ENCODE measurements at places on chromosomes 7 and 10.
A peak's percentile ranks its signal among the peaks of the same experiment; 100 is the strongest.

- DNase-seq, result no peak
Observed at GRCh38 chr7:140691376-140692045, 5.0 kb upstream of the NDUFB2 start.

GRCh38 chr7:130919316-130920103, 185.5 kb upstream of the KLF14 start:
- DNase-seq, result no peak

- DNase-seq, result no peak
Observed at GRCh38 chr7:138465046-138465445, 5.0 kb downstream of the TRIM24 start.

GRCh38 chr10:116732573-116732972, 9.8 kb downstream of the HSPA12A start:
- no peak for DNase-seq

GRCh38 chr7:131242123-131242650, 85.5 kb upstream of the MKLN1 start:
- DNase-seq, result no peak

DNA sequence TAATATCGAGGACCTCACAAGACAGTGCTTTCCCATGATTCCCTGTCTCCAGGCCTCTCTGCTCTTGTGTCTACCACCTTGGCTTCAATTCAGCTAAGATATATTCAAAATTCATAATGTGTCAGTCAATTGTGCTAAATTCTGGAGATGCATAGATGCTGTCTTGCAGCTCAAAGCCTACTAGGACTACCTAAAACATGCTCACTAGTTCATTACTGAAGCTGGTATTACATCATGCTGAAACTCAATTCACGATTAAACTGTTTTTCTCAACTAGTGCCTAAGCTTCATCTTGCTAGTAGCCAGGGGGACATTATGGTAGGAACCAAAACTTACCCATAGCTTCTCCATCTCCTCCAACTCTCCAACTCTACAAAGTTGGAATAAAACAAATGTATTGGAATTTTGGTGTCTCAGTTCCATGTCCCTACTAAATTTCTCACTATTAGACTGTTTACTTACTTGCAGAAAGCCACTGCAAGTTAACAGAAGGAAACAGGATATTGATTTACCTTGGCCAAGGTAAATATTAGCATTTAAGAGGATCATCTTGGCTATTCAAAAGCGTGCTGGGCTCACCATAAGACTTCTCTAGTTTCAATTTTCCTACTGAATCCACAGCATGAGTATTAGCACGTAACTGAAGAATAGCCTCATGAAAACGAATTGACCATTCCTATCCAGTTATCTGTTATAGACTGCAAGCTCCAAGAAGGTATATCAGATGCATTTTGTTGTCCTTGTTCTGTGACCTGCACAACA, 53.6 kb downstream of the CREB3L2 start:
- DNase-seq, result no peak

- DNase-seq, result peak; percentile 3
Observed at GRCh38 chr7:52719677-52720076, 315.8 kb upstream of the POM121L12 start.

GRCh38 chr10:59880971-59881510, 25.3 kb downstream of the CCDC6 start:
- DNase-seq, result no peak

DNA sequence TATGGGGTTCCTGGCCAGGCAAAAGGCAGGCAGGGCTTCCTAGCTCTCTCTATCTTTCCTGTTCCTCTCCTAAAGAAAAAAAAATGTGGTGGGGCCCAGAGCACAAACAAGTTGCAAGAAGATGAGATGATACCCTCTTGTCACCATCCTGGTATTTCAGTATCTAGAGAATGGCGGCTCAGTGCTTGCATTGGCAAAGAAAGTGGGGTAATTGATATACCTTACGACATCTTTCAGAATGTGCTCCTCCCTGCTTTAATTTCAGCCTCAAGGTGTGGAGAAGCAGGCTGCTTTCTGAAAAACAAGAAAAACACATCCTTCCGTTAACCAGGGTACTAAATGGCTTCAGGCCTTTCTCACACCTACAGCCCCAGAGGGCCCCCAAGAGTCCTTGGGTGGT, 34.5 kb upstream of the CUX1 start:
- DNase-seq, result no peak

DNA sequence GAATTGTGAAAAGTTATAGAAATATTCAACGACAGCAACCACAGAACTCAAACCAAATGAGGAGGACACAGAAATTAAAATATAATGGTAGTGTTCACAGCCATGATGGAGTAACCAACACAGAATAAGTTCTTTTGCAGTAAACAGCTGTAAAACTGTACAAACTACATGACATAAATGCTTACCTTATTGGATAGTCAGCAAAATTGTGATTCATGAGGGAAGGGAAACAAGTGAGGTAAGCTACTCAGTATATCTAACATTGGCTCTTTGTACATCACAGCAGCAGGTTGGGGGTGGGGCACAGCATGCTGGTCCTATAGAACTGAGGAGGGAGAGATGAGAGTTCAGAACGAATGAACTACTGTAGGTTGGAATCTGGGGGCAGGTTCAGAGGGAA, 86.4 kb downstream of the CDC14C start:
- DNase-seq, result no peak

DNA sequence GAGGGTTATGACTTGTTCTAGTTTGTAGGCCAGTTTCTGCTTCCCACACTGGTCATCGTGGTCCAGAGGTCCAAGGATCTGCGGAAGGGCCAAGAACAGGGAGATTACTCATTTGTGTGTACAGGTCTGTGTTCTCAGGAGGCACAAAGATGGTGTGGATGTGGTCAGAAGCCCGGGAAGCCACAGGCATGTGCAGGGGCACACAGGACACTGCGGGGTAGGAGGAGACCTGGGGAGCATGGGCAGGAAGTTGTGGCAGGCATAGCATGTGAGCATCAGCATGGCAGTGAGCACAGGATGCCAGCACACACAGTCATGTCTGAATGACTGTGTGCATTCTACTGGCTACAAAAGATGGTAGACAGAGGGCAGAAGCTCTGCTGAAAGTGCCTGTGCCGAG, 445.8 kb downstream of the PLXNA4 start:
- DNase-seq, result no peak

GRCh38 chr10:6401558-6402348, 178.3 kb downstream of the PRKCQ start:
- DNase-seq, result peak; percentile 2

GRCh38 chr10:65827359-65827758, 1098.5 kb upstream of the LRRTM3 start:
- no peak for DNase-seq

DNA sequence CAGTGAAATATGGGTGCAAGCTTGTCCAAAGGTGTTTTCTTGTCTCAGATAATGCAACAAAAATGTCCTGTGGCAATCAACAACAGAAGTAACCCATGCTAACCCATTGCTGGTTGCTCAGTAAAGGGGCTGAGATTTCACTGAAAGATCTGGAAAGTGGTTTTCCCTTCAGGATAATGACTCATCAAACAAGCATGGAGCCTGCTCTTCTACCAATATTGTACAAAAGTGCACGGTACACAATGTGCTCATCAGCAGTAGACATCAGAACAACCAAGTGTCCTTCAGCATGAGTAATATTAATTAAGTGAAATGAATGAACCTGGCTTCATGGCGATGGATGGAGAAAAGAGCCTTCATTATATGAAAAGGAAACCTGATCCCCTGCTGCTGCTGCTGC, 287.1 kb upstream of the NEBL start:
- no peak for DNase-seq

- DNase-seq, result no peak
Observed at GRCh38 chr7:28191751-28192150, 11.2 kb upstream of the JAZF1 start.

- DNase-seq, result no peak
Observed at GRCh38 chr7:30363778-30364563, 79.6 kb downstream of the ZNRF2 start.

DNA sequence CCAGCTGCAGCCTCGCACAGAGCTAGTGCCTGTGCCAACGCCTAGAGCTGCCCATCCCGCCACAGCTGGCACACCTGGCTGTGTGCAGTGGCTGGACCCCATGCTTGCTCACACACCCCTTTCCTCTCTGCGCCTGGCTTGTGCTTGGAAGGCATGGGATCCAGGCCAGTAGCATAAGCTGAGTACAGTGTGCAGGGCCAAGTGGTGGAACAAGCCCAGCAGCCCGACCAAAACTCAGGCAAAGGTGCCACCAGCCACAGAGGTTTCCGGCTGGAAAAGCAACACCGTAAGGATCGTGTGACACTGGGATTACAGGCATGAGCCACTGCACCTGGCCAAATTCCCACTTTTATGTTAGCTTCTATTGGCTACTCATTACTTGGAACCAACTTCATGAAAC, 38.4 kb downstream of the SCRN1 start:
- no peak for DNase-seq

DNA sequence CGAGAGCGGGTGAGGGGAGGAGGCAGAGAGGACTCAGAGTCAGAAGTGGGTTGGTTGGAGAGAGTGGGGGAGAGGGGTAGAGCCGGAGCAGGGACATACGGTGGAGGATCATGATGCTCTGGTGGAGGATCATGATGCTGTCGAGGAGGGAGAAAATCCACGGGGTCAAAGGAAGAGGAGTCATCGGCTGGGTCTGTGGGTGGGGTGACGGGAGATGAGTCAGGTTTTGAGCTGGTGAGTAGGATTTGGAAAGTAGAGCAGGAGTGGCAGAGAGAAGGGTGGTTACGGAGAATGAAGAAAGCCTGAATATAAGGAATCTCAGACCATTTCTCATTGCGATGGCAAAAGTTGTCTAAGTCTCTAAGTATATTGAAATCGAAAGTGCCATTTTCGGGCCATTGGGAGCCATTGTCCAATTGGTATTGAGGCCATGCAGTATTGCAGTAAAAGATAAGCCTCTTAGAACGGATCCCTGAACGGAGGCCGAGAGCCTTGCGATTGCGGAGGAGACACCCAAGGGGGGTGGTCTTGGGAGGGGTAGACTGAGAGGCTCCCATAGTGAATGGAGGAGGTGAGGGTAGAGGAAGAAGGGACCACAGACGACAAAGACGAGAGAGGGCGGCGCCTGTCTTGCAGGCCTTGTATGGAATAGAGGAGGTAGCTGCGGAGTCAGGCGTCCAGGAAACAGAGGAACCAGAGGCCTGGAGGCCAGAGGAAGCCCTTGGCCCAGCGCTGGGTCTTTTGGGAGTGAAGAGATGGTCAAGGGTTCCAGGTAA, 23.8 kb downstream of the SCIN start:
- no peak for DNase-seq

- DNase-seq, result no peak
Observed at GRCh38 chr7:73668103-73668885, 663 bp downstream of the VPS37D start.

DNA sequence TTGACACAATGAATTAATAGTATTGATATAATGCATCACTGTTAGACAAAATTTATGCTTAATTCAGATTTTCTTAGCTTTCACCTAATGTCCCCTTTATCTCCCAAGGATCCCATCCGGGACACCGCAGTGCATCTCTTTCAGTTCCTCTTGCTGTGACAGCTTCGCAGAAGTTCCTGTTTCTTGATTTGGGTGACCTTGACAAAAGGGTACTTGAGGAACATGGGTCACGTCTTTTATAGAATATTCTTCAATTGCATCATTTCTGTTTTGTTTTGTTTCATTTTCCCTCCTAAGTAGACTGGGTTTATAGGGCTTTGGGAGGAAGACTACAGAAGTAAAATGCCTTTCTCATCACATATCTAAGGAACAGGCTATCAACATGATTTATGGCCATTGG, 453.2 kb downstream of the DPP6 start:
- DNase-seq, result no peak

- DNase-seq, result no peak
Observed at GRCh38 chr7:46583656-46584055, 662.6 kb upstream of the IGFBP3 start.

DNA sequence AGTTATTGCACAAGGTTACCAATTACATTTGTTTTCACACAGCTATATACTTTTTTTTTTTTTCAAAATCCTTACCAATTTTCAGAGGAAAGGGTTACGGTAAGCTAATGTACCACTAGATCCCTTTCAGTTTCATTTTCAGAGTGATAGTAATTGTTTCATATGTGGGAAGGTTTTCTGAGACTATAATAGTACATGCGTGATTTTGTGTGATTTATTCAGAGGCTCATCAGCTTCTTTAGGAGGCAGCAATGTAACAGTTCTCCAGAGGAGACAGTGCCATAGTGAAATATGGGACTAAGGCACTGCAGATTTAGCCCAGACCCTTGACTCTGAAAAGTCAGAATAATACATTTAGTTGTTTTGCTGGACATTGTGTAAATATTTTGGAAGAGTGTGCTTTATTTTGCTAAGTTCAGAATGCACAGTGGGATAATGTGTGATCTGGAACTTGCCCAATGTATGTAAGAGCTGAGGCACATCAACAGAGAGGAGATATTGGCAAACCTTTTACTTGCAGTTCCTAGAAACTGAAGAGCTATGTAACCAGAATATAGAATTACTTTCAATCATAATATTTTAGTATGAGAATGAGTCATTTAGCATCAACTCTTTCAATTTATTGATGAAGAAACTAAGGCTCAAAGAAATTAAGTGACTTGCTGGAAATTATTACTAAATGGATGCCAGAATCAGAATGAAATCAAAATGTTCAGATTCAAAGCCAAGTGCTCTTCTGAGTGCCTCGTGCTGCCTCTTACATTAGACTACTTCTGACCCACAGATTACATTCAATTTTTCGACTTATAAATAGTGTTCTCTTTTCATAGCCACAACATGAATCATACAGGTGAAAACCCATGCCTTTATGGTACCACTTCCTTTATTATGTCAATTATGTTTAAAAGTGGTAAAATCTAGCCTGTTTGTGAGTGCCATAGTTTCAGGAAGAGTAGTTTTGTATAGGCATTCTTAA, 207.7 kb upstream of the TEX47 start:
- DNase-seq, result no peak

- DNase-seq, result no peak
Observed at GRCh38 chr7:103297837-103298179, 573 bp downstream of the PMPCB start.

DNA sequence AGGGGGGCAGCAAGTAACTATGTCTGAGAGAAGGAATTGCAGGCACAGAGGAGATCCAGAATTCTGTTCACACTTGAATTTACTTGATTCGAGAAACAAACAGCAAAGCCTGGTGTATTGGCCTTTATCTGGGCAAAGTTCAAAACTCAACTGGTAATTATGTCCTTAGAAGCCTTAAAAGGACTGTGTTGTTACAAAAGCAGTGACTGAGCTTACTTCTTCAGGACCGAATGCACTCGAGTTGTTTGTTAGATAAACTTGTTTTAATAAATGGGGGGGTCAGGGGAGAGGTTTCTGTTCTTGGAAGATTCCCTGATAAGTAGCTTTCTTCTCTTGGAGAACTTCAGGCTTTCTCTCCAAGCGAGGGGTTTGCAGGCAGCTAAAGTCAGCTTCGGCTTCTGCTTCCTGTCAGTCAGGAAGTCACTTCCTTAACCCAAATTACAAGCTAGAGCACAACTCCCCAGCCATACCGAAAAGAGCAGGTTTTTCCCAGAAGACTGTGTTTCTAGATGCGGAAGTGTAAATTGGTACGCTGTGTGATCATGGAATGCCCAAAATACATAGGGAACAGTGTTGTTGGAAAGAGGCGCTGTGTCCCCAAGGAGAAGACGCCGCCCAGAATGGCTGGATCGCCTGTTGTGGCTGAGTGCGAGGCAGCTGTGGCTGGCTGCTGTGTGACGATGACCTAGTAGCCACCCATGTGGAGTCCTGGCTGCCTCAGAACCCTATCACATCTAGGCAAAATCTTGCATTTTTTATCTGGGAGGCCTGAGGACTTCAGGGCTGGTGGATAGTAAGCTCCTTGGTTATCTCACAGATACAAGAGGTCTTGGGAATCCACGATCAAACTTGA, 110.4 kb downstream of the TCF7L2 start:
- no peak for DNase-seq

GRCh38 chr10:81040940-81041339, 503.2 kb downstream of the SH2D4B start:
- DNase-seq, result no peak

Data from DMS79 (cell line).